Activated naive CD4-positive, alpha-beta T cell treated with anti-CD3 and anti-CD28 coated beads for 36 hours (primary cell): ENCODE measurements at places on chromosomes 16 and 17.

DNA sequence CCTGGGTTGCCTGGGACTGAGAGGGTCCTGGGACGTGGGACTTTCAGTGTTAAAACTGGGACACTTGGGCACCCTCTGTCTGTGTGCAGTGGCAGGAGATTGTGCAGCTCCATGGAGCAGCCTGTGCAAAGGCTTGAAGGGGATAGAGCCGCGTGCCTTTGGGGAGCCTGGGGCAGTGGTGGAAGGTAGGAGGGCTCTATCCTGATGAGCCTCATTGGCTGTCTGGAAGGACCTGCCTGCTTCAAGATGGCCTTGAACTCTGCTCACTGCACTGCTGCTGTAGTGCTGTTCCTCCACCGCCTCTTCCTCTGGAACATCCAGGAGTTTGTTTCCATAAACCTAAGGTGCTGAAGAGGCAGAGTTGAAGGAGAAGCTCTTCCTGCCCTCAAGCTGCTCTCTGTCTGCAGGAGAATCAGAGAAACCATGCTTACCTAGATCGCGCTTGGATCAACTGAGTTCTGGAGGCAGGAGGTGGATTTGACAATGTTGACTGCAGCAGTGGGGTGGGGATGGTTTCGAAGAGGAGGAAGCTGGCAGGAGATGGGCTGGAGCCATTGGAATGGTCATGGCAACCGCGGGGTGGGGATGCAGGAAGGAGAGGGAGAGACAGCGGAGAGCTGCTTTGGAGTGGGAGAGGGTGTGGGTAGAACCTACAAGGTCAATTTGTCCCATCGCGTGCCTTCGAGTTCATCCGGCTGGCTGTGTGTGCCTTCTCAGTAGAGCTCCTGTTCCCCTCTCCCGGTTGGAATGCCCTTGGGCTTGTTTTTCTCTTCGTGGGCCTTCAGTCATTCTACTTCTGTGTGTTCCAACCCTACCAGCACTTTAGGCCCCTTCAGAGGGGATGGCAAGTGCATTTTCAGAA lies 3.7 kb downstream of the RMI2 start:
- no peak for DNase-seq

- DNase-seq, result peak; percentile 22
Observed at GRCh38 chr16:46743232-46743719, 4.9 kb downstream of the MYLK3 start.

DNA sequence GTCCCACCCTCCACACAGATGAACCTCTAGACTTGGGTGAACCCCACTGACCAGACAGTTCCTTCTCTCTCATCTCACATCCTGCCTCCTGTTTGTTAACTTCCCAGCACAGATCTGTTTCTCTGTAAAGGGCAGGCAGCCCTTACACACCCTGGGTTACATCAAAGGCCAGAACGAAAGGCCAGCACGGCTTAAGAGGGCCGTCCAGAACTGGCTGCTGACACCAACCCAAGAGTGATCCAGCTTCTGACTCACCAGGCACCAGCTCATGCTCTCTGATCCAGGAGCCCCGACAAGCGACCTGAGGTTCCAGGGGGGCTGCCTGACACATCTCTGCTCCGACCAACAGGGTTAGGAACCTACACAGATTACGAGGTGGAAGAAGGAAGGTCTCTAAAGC lies 86.9 kb downstream of the MRM3 start:
- DNase-seq, result no peak

GRCh38 chr17:56184650-56185049 lies 31.4 kb downstream of the ANKFN1 start:
- DNase-seq, result no peak

GRCh38 chr16:13994239-13995106 lies 74.5 kb downstream of the ERCC4 start:
- DNase-seq, result no peak

DNA sequence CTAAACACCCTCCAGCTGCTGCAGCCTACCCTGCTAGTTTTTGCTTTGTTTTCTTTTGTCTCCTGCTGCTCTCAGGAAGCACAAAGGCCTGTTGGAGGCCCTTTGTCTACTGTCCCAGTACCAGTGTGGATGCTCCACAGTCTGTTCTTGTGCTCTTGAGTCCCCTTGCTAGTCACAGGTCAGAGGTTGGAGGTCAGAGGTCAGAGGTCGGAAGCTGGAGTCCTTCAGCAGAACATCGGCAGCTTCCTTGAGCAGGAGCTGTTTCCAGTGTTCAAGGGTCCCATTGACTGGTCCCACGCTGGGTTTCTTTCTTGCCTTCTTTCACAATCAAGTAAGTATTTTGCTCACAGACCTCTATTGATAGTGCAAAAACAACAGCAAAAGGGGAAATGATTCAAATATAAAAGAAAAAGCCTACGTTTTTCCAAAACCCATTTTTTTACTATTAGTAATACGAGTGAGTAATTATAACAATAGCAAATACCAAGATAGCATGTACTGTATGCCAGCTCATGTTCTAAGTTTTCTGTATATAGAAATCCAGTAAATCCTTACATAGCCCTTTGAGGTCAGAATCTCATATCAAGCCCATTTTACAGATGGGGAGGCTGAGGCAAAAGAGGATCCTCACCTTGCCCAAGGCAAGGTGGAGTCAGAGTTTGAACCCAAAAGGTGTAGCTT lies 10.9 kb upstream of the IL34 start:
- DNase-seq, result no peak

- peak; percentile 30 for DNase-seq
Observed at GRCh38 chr16:2686912-2687507, 4.7 kb downstream of the KCTD5 start.

DNA sequence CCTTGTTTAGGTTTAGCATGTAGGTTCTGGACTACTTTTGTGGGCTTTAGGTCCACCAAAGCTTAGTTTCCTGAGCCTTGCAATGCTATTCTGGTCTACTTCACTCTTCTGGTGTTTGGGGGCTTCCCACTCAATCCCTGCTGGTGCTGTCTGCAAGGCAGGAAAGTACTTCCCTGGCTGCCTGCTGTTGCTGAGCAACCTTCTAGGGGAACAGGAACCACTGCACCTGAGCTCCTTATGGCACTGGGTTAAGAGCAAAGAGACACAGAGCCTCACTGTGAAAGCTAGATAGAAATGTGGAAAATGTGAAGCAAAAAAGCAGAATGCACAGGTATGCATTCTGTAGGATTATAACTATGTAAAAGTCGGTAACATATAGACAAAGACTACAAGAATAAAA lies 17.0 kb downstream of the MPO start:
- DNase-seq, result no peak
